ENCODE measurements at places on chromosomes 2 and 18. TPM values are rescaled to one million over a fixed set of nuclear protein-coding genes. Genes with fewer than 3 reads are reported as not detected.

The FOXI3 gene
- not detected for total RNA-seq

The LINC00305 gene
- not detected for total RNA-seq

The MERTK gene
- total RNA-seq: 11.4 TPM

The UGT1A4 gene
- total RNA-seq: not detected

The UGT1A9 gene
- not detected for total RNA-seq

The OR6B2 gene
- not detected for total RNA-seq

The NOSTRIN gene
- 23.3 TPM for total RNA-seq

The APCDD1 gene
- total RNA-seq: 31.4 TPM

The PTPRN gene
- total RNA-seq: not detected

The TRIM43 gene
- not detected for total RNA-seq

The RALBP1 gene
- total RNA-seq: 44.9 TPM

The GPR45 gene
- not detected for total RNA-seq

The CREB1 gene
- total RNA-seq: 43.4 TPM

The LYG1 gene
- total RNA-seq: 0.40 TPM

The CRIM1 gene
- total RNA-seq: 27.7 TPM

The PSD4 gene
- 2.6 TPM for total RNA-seq

The DPP4 gene
- total RNA-seq: 0.54 TPM

The C2orf15 gene
- total RNA-seq: not detected

The AQP12A gene
- not detected for total RNA-seq

The DLGAP1 gene
- total RNA-seq: 0.28 TPM

The LYPD6 gene
- 0.56 TPM for total RNA-seq

The NDC80 gene
- 1.1 TPM for total RNA-seq

The ACADL gene
- total RNA-seq: 3.4 TPM

The EGR4 gene
- not detected for total RNA-seq

The CFAP221 gene
- 2.4 TPM for total RNA-seq

The EFHD1 gene
- 8.4 TPM for total RNA-seq

The CYP27A1 gene
- 20.2 TPM for total RNA-seq

The TEKT4 gene
- total RNA-seq: 0.37 TPM

The NYAP2 gene
- not detected for total RNA-seq

The FAM124B gene
- 0.44 TPM for total RNA-seq

The TTR gene
- not detected for total RNA-seq

The LHCGR gene
- total RNA-seq: not detected

The SESTD1 gene
- total RNA-seq: 66.7 TPM

The MSTN gene
- total RNA-seq: 0.12 TPM

The LIMS3 gene
- total RNA-seq: 2.4 TPM

The GALNT5 gene
- total RNA-seq: 1.2 TPM

The CCDC141 gene
- total RNA-seq: 67.5 TPM

The ST8SIA5 gene
- 16.0 TPM for total RNA-seq

The SALL3 gene
- total RNA-seq: 1.1 TPM

The ACKR3 gene
- 50.1 TPM for total RNA-seq

The ACVR2A gene
- 14.8 TPM for total RNA-seq

The ONECUT2 gene
- total RNA-seq: 0.03 TPM
